Naive B cell (primary cell): ENCODE measurements at places on chromosomes 12 and 14.

GRCh38 chr12:127489061-127489460, 777.9 kb upstream of the TMEM132C start:
- no peak for DNase-seq

DNA sequence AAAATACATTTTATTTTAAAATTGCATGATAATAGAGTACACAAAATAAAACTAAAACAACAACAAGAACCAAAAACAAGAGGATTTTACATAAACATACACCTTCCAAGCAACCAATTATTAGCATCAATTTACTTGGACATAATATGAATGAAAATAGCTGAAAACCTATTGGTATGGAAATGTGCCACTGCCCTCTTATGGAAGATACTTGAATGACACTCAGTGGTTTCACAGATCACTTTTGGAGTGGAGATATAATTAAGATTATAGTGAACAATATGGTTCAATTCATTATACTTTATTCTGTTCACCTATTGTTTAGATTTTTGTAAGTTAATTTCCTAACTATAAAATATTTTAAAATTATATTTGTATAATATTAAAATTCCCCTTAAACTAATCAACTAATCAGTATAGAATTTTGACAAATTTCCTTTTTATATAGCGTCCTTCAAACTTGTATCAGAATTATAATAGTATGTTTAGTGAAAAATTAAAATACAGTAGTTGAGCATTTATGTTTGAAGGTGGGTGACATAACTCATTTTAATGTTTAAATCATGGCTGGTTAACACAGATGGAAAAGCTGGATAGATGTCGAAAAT, 70.1 kb downstream of the SLC6A15 start:
- DNase-seq = peak; percentile 2

- DNase-seq = peak; percentile 34
Measured at GRCh38 chr14:73755434-73756014, 41.3 kb upstream of the PNMA1 start.

DNA sequence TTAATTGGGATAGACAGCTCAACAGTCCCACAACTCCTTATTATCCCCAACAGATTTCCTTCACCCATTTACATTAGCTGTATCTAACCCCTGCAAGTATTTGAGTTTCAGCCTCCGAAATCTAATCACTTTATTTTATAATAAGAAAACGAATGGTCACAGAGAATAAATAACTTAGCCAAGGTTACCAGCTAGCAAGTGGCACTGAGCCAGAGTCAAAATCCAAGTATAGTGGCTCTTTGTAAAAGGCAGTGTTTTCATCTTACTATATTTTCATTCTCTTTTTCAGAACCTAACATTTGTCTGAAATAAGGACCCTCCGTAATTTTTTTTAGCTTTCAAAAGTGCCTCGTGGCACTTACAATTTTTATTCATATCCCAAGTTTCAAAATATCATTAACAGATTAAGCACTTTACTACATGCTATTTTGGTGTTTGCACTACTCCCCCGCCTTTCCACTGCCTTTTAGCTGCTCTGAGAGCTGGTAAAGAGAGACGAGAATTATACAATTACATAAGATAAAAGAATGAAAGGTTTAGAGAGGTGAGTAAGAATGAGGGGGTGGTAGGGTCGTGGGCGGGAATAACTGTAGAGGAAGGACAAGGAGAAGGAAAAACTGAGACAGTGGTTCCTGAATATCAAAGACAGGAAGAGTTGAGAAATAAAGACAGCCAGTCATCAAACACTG, 3.7 kb upstream of the USP15 start:
- no peak for DNase-seq

DNA sequence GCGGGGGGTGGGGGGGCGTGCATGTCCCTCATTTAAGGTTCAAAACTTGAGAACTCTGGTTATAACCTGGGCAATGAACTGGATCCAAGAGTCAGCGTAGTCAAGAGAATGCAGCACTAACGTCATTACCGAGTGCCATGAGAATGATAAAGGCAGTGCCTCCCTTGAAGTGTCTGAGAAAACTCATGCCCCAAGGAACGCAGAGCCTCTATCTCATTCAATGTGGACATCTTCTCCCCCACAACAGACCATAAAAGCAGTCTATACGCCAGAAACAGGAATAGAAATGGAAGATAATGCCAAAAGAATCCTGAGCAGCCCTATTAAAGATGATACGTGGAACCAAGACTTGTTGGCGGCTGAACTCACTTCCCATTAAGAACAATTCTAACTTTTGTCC, 208.6 kb downstream of the MED13L start:
- DNase-seq = no peak

- DNase-seq = no peak
Measured at GRCh38 chr14:101017209-101017608, 113.7 kb upstream of the RTL1 start.

- DNase-seq = no peak
Measured at GRCh38 chr12:84730561-84731162, 181.9 kb downstream of the SLC6A15 start.

DNA sequence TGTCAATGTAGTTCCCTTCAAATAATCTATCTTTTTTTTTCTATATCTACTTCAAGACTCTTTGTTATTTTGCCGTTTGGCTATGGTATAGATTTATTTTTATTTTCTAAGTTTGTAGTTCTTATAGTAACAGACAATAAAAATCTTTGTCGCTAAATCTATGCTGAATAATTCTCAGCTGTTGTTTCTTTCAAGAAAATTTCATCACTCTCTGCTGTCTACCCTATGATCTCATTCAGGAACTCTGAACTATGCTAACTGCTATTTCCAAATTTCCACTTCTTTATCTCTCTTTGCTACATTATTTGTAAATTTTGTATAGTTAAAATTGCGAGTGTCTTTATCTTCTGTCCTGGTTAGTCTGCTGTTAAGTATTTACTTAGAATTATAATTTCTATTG, 353.6 kb downstream of the LRFN5 start:
- DNase-seq = no peak

DNA sequence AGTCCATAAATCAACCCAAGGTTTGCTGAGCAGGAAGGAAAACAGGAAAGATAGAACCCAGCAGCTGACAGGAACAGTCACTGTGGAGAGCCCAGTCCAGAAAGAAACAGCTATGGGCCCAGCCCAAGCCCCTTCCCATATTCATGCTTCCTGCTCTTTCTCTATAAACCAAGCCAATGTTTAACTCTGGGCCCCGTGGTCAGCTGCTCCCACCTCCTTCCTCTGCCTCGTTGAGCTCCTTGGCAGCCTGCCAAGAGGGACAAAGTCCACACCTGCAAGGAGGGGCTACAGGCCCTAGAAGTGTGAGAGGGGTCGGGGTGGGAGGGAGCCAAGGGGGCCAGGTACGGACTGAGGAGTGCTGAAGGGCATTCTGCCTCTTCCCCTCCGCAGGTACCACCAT, 10.0 kb downstream of the SLC6A13 start:
- DNase-seq = no peak

DNA sequence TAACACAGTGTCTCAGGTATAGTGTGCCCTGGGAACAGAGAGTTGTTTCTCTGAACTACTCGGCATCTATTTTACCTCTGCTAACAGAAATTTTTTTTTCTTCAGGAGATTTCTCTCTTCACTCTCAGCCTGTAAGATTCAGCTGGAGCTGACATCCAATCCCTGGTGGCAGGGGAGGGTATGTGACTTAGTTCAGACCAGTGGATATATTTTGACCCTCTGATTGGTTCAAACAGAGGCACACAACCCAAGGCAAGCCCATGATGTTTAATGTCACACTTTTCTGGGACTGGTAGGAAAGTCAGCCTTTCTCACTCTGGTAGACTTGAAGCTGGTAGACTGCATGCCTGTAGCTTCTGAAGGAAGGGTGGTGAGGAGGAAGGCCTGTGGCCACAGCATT, 147.9 kb downstream of the HMGA2 start:
- no peak for DNase-seq

- no peak for DNase-seq
Measured at GRCh38 chr14:58744801-58745394, 107.1 kb downstream of the DACT1 start.

DNA sequence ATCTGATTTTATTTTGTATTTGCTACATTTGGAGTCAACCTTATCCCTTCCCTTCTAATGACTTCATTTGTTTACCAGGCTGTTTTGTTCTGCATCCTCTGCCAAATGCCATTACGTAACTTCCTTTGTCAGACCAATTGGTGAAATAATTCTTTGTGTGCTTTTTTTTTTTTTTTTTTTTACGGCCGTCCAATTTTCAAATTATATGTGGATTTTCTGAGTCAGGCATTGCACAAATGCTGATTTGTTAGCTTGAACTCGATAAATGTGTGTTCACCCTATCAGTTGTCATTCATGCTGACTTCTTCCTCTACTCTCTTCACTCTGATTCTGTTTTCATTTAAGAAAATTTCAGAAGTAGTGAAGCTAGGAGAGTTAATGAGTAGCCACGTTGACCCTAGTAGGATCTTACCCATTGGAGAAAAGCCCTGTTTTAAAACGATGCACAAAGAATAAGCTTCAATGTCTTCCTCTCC, 386.2 kb downstream of the DIO2 start:
- no peak for DNase-seq

DNA sequence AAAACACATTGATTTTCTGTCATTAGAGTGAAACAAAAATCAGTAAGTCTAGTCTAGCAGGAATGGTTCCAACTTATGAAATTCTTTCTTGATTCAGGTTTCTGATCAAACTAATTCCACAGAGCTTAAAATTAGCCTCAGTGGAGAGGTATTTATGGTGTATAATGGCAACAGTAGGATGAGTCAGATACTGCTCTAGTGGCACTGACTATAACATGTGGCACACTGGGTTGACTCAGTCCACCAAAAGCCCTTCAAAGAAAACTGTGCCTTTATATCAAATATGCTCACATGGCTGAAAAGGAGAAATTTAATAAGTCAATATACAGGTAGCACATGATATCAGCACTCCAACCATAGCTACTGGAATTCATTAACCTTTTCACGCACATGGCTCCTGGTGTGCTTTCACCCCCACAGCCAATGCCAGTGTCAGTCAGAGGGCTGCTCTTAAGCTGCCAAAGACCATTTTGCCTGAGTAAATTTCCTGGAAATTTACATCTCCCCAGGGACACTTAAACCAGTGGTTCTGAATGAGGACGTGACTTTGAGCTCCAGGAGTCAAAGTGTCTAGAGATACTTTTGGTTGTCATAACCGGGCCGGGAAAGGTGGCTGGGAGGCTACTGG, 21.7 kb upstream of the CATSPERB start:
- no peak for DNase-seq

GRCh38 chr14:60221457-60221856, 27.6 kb upstream of the PPM1A start:
- no peak for DNase-seq

- no peak for DNase-seq
Measured at GRCh38 chr14:39722547-39723273, 290.5 kb upstream of the FBXO33 start.

GRCh38 chr12:90519285-90519684, 435.7 kb downstream of the CCER1 start:
- DNase-seq = no peak

DNA sequence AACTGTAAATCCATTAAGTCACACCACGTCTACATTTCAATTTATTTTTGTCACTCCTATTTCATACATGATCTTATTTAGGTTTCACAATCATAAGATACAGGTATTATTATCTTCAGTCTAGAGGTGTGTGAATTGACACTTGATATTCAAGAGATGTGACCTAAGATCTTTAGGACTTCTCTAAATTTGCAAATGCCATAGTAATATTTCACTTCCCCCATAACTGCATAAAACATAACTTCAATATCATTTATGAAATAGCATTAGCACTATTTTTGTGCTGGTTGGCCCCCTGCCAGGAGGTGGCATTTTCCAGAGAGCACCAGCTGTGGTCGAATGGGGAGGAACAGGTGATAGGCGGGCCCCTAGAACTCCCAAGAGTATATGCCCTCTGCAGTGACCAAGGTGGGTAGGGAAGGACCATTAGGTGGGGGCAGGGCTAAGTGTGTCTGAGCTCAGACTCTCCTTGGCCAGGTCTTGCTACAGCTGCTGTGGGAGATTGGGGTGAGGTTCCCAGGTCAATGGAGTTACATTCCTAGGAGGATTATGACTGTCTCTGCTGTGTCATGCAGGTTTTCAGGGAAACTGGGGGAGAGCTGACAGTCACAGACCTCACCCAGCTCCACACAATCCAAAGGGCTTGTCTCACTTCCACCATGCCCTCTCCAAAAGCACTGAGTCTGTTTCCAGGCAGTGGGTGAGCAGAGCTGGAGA, 49.2 kb upstream of the ERGIC2 start:
- DNase-seq = no peak

DNA sequence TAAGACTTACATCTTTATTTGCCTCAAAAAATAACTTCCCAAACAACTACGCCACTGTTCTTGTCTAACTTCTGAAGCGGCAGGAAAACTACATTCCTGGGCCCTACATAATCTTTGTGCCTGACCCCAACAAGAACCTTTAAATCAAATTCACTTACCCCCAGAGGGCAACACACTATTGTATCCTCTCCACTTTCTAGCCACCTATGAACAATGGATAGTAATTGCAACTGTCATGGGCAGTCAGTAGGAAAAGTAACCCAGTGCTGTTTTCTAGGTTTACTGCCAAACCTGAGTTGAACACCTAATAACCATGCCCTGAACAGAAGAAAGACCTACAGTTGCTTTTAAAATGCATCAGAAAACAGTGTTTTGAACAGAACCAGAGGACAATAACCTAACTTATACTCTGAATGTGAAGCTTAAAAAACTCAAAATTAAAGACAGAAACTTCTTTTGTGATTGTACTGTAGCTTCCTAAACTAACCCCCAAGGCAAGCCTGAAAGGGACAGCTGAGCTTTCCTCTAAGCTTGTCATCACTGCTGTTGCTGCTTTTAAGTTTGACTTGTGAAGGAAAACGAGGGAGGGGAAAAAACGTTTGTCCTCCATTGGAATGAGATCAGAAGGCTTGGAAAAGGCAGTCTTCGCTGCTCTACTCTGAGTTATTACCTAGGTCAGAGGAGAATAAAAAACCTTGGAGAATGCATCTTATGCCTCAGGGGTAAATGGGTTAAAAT, 195.7 kb downstream of the SOX5 start:
- no peak for DNase-seq

- no peak for DNase-seq
Measured at GRCh38 chr14:23104591-23105347, at the start of gene CIROP. Gene CIROP (minus strand): TSS chr14:23104989. CDS start chr14:23104920, 69 bp downstream.

- DNase-seq = no peak
Measured at GRCh38 chr14:78767436-78767835, 597.3 kb downstream of the NRXN3 start.
